ENCODE measurements at places on chromosomes 4 and X.

GRCh38 chr4:78629991-78630541 is 78.5 kb downstream of the ANXA3 start:
- no peak for DNase-seq

- DNase-seq: no peak
Measured at GRCh38 chr4:26151615-26152014, 169.2 kb upstream of the RBPJ start.

DNA sequence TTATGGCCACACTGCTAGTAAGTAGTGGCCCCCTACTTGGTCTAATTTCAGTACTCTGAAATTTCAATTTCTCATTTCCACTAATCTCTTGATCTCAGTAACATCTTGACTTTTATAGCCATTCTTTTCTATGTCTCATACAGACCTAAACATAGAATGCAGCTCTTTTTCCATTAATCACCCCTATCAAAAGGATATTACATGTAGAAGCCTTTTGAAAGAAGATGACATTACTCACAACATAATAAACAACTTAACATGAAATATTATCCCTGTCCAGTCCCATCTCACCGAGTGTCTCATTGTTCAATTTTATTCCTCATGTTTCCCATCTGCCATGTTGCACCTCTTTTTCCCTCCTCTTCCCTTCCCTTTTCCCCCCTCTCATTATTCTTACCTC is 81.1 kb upstream of the KLHL13 start:
- DNase-seq: no peak

DNA sequence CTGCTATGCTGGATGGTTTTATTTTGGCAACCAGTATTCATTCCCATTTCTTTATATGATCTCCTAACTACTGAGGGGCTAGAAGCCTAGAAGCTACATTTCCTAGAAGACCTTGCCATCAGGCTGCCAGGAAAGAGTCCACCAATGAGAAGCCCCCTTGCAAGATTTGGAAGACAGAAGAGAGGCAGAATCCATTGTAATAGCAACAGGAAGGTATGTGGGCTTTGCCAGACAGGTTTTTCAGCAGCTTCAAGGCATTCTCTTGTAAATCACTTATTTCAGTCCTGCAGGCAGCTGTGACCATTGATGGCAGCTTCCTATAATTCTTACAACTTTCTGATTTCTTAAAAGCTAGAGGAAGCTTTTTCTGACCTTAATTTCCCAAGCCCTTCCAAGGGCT is 148.3 kb upstream of the NHS start:
- no peak for DNase-seq

- no peak for DNase-seq
Measured at GRCh38 chr4:161817914-161818313, 345.9 kb downstream of the FSTL5 start.

DNA sequence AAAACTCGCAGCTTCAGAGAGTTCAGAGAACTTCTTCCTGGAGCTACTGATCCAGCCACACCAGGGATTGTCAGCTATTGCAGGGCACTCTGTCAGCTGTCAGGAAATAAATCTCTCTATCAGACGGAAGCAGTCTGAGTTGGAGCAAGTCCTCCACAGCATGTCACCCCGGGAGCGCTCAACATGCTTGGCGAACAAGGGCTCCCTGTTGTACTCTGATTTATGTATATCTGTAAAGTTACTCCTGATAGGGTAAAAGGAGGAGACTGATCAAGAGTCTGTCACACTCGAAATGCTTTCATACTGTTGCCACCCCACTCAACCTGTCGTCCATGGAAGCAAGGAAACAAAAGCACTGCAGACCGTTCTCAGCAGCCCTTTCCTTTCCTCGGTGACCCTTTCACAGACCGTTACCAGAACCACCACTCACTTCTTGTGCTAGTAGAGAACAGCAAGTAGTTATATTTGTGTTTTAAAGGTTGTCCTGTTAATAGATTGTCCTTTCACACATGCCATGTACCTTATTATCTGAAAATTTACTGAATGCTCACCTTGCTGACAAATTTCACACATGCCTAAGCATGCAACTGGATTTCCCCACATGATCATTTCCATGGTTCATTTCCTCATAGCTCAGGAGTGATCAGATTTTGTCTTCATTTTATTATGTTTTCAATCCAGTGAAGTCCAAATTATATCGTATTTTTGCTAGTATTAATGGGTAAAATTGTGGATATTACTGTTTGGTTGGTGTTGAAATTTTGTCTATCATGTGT is 2108.9 kb upstream of the TENM3 start:
- DNase-seq: no peak

- DNase-seq: peak; percentile 6
Measured at GRCh38 chrX:136635235-136635634, 12.7 kb upstream of the CD40LG start.

GRCh38 chr4:6875431-6875831 is 34.2 kb upstream of the TBC1D14 start:
- no peak for DNase-seq

DNA sequence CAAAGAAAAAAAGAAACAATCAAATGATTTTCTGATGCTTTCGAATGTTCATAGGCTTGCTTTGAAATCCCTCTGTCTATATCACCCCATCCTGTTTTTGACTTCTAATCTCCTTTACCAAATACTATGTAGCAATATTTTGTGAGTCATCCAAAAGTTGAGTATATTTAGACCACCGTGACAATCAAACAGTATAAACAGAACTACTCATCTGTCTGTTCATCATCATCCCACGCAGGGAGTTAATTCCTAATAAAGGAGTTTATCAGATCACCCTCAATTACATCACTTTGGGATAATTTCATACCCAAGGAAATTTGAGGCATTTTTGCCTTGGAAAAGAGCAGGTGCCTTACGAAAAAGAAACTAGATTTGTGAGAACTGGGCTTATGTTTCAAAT is 212.9 kb downstream of the CBR4 start:
- no peak for DNase-seq

GRCh38 chr4:81471298-81471587 is 464 bp downstream of the RASGEF1B start:
- no peak for DNase-seq

DNA sequence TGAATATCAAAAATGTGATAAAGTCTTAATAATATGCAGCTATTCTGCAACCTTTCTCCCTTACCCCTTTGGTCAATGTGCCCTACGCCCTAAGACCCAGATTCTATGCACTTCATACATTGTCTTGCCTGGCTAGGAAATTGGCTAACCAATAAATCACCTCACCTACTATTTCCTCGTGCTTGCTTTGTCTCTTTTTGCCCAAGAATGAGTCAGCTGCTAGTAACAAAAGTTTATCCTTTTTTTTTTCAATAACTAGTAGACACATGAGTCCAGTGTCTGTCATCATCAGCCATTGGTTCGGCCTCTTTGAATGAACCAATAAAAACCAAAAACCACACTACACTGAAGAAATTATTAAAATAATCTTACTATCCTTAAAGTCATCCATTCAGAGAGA is 387.1 kb downstream of the PPP3CA start:
- DNase-seq: no peak

DNA sequence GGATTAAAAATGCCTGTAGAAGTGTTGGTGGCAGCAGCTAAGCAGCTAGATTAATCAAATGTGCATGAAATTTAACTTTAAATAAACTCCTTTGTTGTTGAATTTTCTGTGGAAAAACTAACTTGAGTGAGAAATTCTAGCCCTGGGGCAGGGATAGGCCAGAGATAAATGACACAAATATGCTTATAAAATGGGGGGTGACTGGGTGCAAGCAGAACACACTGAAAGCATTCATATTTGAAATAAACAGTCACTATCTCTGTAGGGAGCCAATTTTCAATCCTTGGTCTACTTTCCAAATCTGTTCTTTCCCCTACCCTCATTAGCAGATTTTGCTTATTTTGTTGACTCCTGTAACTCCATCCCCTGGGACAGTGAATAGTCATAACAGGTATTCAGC is 47.9 kb downstream of the RBPJ start:
- no peak for DNase-seq

DNA sequence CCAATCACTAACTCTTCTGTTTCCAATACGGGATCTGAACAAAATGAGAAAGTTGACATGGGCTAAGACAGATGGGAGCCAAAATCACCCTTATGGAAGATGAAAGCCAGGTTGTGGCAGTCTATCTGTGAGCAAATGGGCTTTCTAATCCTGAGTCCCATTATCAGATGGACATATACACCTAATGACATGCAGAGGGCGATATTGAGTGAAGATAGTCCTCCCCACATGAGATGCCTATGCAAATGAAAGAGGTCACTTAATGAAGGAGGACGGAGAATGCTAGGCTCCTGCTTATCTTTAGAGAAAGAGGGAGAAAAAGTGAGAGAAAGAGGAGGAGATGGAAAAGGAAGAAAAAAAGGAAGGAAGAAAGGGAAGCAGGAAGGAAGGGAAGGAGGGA is 547.5 kb downstream of the NLGN4X start:
- DNase-seq: peak; percentile 1

DNA sequence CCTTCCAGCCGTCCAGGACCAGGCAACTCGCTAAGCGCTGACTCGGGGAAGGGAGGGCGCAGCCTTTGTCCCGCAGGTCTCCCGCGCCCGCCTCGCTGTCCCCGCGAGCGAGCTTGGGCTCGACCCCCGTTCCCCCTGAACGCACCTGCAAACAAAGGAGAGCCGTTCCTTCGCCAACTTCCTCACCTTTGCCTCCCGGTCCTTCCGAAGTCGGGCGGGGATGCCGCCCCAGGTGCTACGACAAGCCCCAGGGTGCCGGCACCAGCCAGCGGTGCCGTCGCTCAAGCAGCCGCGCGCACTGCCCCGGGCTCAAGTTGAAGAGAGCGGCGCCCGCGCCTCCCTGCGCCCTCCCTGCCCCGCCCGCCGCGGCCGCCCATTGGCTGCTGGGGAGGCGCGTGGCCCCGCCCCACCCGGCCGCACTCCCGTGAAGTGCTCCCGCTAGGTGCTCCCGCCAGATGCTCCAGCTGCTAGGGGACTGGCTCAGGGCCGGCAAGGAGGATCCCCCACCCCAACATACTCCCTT is 107.1 kb downstream of the NSUN7 start:
- peak; percentile 82 for DNase-seq

DNA sequence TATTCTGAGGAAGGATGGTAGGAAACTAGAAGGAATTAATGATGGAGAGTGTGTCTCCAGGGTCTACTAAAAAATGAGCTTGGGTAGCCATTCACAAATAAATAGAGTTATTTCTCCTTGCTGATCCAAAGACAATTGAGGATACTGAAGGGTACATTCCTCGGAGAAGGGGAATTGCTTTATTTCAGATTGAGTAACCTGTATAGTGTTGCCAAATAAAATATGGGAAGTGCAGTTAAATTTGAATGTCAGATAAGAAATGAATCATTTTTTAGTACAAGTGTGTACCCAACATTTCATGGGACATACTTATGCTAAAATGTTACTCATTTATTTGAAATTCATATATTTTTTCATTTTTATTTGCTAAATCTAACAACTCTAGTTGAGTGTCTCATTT is 16.0 kb upstream of the VSIG1 start:
- DNase-seq: no peak

DNA sequence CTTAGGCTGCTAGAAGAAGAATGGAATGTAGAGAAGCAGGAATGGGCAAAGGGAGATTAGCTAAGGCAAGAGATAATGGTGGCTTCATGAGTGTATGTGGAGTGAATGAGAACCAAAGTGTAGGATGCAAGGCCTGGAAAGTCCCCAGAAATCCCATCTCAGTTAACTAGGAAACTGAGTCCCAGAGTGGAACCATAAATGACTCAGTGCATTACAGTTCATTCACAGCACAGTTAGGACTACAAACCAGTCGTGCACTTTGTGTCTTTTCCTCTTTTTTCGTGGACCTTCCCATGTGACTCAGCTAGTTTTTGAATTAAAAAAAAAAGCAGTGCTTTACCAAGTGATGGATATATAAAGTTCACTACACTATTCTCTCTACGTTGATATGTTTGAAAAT is 27.7 kb upstream of the REST start:
- no peak for DNase-seq

GRCh38 chrX:21940356-21940829 is at the start of gene SMS:
TSS of gene SMS (plus strand) at chrX:21940709. CDS start at chrX:21940825, 116 bp downstream.
- DNase-seq: peak; percentile 80

DNA sequence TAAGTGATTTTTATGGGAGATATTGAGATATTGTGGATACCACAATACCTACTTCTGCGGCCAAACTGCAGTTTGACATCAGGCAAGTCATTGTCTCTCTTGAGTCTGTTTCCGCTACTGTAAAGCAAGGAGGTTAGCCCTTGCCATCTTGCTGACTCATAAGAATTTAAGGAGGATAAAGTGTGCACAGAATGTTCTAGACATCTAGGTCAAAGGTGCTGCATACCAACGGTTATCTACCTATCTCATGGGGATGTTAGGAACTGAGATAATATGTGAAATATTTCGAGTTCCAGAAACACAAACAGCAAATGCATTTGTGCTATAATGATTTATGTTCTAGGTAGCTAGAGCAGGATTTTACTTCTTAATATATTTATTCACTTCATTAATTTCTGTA is 211.5 kb upstream of the NR3C2 start:
- no peak for DNase-seq

DNA sequence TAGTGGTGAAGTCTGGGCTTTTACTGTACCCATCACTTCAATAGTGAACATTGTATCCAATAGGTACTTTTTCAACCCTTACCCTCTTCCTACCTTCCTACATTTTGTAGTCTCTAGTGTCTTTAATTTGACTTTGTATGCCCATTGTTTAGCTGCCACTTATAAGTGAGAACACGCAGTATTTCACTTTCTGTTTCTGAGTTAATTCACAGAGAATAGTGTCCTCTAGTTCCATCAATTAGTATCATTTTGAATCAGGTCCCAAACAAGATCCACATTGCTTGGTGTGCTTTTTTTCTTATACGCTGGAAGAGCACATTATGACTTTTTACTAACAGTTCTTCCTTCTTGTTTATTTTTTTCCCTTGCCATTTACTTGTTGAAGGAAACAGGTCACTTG is 176.0 kb upstream of the WDFY3 start:
- no peak for DNase-seq
